ENCODE measurements at places on chromosomes 16 and 17.

- no peak for DNase-seq
Measured at GRCh38 chr16:3317315-3317999, 12.2 kb downstream of the ZNF75A start.

- DNase-seq: no peak
Measured at GRCh38 chr17:39064819-39065218, 86.6 kb downstream of the PLXDC1 start.

GRCh38 chr17:2608350-2608913 is 15.0 kb downstream of the PAFAH1B1 start:
- no peak for DNase-seq

GRCh38 chr17:70053241-70054234 is 21.5 kb upstream of the KCNJ16 start:
- no peak for DNase-seq

DNA sequence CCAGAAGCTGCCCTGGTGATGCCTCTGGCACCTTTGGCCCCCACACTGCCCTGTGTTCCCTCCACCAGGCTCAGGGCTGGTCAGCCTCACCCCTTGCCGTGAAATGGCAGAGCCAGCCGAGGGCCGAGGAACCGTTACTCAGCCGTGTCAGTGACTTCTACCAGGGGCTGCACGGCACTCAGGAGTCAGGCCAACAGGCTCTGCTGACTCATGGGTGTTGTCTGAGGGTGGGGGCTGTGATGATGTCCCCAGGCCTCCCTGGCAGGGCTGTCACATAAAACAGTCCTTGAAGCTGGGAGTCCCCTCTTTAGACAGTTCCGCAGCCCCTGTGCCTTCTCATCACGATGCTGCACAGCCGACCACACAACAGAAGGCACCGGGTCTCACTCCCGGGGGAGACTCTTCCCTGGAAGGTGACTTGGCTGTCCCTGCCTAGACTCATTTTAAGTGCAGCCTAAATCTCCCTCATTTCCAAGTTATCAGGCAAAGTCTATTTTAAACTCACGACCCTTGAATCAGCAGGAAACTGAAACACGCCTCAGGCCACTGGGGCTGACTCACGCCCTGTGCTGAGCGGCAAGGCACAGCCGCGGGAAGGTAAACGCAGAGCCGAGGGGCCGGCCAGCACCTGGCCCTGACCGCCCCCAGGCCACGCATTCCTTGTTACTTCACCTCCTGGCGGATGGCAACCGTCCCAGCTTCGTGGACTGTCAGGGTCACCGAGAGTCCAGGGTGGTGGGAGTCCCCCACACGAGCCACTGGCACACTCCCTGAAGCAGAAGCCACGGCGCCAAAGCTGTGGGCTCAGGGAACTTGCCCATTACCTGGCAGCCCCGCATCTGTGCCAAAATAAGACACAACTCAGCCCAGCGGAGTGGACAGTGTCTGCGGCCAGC is 102.6 kb downstream of the ZNF778 start:
- DNase-seq: no peak

- DNase-seq: no peak
Measured at GRCh38 chr17:15281909-15282308, 16.8 kb upstream of the PMP22 start.

DNA sequence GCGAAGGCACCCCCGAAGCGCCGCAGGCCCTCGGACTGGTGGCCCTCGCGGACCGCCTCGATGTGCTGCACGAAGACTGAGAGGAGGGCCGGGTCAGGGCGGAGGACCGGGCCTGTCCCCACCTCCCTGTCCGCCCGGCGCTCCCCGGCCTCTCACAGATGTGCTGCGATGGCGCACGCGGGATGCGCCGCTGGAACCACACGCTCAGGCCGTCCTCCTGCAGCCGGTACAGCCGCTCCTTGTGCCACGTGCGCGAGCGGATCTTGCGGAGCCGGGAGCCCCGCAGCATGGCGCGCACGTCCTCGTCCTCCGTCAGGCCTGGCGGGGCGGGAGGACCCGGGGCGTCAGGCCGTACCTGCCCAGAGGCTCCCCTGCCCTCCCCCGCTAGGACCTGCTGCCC is 11.3 kb downstream of the PLCD3 start:
- DNase-seq: no peak

- peak; percentile 50 for DNase-seq
Measured at GRCh38 chr17:56913353-56913866, 439 bp downstream of the TRIM25 start.

GRCh38 chr17:77287432-77288068 is 146.8 kb downstream of the SEC14L1 start:
- DNase-seq: peak; percentile 58

DNA sequence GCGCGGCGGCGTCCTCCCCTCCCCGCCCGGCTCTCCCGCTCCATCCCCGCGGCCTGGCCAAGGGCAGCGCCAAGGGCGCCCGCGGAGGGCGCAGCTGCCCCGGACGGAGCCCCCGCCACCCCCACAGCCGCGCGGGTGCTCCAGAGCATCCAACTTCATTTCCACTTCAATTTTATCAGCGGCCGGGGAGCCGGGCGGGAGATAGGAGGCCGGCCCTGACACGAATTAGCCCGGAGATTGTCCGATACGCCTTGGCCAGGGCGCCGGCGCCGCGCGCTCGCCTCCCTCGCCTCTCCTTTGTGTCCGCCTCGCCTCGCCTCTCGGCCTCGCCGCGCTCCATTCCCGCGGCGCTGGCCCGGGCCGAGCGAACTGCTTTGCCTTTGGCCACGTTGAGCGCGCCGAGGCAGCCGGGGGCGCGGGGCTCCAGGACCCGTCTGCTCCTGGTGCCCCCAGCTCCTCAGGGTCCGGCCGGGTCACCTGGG is 129.1 kb upstream of the LHX1 start:
- DNase-seq: peak; percentile 69

DNA sequence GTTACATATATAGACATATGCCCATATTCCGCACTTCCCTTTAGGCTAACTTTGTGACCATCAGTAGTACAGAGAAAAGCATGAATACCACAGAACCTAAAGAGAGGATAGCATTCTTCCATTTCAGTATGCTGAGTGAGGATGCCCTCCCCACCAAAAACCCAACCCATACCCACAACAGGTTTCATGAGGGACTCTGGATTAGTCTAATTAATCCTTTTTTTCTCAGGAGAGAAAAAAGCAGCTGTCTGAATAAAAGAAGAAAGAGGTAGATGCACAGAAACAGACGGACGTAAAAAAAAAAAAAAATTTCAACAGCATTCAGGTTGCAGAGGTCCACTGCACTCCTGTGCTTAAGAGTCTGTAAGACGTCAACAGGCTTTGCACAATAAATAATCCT is 6.7 kb downstream of the MMD start:
- DNase-seq: no peak

DNA sequence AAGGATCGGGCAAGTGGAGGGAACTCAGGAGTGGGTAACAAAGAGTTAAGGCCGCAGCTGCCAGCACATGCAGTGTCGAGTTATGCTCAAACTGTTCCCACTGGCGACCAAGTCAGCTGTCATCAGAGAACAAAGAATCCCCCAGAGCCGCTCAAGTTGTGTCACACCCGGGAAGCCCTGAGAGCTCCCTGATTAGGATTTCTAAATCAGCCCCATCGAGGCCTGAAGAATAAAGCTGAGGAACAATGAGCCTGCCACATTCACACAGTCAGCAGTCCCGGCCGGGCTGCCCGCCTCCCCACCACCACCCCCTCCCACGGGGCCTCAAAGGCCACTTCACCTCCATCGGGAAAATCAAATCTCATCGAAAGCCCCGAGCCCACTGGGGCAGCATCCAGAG is 84.5 kb downstream of the SOX9 start:
- DNase-seq: no peak

GRCh38 chr17:79185671-79186070 is 111.0 kb downstream of the ENGASE start:
- DNase-seq: no peak

GRCh38 chr17:64263000-64263766 is at the start of gene TEX2:
Gene TEX2, minus strand, starts transcription at chr17:64263260. Its CDS starts 49,043 bp downstream, at chr17:64214217.
- peak; percentile 87 for DNase-seq

GRCh38 chr16:15576960-15577958 is 65.7 kb downstream of the MARF1 start:
- DNase-seq: no peak

DNA sequence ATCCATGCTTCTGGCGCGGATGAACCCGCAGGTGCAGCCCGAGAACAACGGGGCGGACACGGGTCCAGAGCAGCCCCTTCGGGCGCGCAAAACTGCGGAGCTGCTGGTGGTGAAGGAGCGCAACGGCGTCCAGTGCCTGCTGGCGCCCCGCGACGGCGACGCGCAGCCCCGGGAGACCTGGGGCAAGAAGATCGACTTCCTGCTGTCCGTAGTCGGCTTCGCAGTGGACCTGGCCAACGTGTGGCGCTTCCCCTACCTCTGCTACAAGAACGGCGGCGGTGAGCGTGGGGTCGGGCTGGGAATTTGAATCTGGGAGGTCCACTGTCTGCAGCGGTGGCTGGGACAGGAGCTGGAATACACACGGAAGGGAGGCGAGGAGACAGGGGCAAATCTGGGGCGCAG is 904 bp downstream of the SLC6A2 start:
- peak; percentile 44 for DNase-seq

GRCh38 chr17:37090941-37091340 is 142.2 kb downstream of the AATF start:
- no peak for DNase-seq

GRCh38 chr17:72590382-72590781 is 469.6 kb downstream of the SOX9 start:
- DNase-seq: no peak

GRCh38 chr17:80890196-80890920 is 101.3 kb upstream of the CHMP6 start:
- no peak for DNase-seq

Measured in nephron progenitor cell (in vitro differentiated cells).